ENCODE measurements at places on chromosomes 12 and 14.

GRCh38 chr12:63410197-63410596 lies 258.1 kb downstream of the DPY19L2 start:
- DNase-seq = peak; percentile 84

DNA sequence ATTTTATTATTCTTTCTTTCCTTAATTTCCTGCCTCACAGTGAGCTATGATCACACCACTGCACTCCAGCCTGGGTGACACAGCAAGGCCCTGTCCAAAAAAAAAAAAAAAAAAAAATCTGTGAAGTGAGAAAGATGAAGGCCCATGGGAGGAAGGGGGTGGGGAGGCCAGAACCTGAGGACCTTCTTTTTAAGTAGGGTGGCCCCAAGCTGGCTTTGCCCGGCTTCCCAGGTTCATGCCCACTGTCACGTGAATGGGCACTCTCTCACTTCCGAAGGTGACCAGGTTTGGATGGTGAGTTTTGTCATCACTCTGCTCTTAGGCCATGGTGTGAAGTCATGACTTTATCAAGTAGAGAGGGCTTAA lies 82.3 kb downstream of the TNFAIP2 start:
- DNase-seq = no peak

DNA sequence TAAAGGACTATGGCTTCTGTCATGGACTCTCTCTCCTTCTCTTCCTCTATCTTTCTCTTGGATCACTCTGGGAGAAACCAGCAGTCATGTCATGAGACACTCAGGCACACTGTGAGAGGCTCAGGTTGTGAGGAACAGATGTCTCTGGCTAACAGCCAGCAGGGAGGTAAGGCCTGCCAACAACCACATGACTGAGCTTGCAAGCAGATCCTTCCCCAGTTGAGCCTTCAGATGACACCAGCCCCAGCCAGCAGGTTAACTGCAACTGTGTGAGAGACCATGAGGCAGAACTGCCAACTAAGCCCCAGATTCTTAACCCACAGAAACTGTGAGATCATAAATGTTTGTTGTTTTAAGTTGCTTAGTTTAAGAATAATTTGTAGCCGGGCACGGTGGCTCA lies 90.6 kb downstream of the VCPKMT start:
- DNase-seq = no peak

DNA sequence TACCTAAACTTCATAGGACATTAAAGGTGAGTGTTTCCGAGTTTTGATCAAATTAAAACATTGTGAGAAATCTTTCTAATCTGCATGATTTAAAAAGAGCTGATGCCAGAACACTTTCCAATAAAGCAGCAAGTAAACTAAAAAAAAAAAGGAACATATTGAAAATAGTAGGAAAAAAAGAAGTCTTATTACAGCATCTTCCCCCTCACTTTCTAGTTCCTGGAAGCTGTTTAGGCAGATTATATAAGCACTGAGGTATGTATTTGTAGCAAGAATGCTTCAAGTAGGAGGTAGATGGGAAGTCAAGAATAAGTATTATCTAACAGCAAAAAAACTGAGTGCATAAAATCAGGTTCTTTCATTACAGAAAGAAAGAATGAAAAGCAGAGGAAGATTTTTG lies 45.8 kb downstream of the ERO1A start:
- DNase-seq = no peak

DNA sequence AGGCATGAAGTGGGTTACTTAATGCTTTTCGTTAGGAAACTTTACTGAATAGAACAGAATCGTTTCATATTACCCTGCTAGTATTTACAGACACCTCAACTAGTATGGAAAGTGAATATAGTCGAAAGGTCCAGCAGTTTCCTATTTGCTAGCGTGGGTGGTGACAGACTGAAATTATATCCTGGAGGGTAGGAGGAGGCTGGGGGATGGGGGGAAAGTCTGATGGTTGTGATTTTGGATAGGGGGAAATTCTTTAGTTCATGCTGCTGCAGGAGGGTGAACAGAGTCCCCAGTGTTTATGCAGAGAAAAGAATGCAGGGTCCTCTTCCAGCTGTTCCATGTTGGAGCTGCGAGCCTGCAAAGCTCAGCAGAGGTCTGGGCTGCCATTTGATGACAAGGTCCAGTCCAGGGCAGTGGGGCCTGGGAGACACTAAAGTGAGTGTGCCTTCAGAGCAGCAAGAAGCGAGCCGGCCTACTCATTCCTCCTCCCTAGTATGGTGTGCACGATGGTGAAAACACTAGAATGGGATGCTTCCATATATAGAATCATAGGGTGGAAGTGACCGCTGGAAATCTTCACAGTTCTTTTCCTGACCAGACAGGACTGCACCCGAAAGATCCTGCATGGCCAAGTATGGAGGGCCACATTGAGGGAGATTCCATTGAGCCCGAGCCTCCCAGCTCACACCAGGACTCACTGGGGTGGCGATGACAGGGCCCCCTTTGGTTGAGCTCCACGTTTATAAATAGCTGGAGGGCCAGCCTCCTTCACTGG lies 2.1 kb downstream of the SAMD4A start:
- no peak for DNase-seq

DNA sequence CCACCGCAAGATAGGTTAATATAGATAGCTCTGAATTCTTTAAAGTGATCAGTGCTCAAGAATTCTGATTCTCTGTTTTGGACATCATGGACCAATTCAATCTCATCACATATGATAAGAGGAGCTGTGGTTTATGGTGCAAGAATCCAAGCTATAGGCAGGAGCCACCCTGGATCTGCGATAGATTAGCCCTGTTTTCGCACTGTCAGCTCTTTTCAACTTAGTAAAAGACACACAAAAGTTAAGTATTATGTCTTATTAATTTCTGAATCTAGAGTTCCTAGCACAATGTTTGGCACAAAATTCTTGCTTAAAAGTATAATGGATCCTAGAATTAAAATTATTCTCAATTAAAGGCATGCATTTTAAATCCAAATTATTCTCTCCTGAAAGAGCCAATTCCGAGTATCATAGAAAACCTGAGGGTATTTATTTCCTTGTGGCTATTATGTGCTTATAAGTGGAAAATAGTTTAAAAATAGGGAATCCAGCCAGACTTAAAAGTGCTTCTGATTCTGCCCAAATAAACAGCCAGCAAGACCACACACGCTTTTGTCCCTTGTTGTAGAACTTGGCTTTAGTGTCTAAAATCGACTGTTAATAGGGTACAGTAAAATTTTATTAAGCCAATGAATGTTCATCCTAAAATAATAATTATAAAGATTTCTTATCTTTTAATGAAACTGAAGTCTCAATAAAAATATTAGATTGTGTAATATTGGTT lies 184.9 kb upstream of the FLRT2 start:
- no peak for DNase-seq

DNA sequence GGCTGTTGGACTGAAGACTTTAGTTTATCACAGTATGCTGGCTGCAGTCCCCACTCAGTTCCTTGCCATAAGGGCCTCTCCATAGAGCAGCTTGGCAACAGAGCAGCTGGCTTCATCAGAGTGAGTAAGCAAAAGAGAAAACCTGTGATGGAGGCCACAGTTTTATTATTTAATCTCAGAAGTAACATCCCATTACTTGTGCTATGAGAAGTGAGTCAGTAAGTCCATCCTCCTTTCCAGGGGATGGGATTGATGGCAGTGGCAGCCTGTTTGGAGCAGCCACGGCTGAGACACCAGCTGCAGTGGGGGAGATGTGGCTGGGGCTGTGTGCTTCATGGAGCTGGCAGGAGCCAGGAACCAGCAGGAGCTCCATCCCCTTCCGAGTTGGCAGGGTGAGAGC lies 138.5 kb upstream of the SRRM4 start:
- DNase-seq = no peak

DNA sequence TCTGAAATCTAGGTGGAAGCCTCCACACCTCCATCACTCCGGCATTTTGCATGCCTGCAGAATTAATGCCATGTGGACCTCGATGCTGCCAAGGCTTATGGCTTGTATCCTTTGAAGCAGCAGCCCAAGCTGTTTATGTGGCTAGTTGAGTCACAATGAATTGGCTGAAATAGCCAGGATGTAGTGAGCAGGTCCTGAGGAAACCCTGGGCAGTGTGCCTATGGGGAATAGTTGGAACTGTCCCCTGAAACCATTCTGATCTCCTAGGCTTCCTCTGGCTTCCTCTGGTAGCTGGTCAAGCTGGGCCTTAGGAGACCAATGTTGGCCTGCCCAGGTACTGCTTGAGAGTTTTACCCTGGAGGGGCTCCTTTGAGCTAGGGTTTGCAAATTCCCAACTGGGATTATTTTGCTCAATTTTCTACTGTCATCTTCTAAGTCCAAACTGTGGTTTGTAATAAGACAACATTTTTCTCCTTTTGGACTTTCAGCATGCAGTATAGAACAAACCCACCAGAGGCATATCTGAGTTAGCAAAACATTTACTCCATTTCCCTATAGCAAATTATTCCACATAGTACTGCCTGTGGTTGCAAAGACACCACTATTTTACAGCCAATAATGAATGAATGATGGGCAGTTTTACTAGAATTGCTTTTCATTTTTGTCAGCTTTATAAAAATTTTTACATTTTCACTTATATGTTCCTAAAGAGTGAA lies 85.1 kb upstream of the AMIGO2 start:
- DNase-seq = no peak

GRCh38 chr12:105201299-105201698 lies 34.7 kb downstream of the APPL2 start:
- DNase-seq = no peak

DNA sequence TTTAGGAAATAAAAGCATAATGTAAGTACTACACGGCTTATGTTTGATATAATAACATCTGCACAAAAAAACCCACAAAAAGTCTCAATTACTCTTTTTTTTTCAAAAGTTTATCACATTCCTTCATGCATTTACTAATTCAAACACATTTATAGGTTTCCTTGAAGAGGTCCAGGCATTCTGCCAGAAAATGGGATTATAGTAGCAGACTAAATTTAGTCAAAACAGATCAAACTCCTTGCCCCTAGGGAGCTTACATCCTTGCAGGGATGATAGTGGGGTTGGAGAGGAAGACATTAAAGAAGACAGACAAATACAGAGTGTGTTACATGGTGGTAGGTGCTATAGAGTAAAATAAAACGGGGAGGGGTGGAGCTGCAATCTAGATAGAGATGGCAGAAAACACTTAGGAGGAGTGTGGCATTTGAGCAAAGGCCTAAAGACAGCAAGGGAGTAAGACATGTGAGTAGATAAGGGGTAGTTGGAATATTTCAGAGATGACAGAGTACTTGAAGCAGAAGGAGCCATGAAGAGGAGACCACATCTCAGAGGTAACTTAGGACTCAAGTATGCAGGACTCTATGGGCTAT lies 266.9 kb downstream of the PPFIA2 start:
- no peak for DNase-seq

GRCh38 chr12:120855823-120856588 lies 48.2 kb downstream of the SPPL3 start:
- DNase-seq = no peak

- no peak for DNase-seq
These were observed 15.2 kb downstream of the HHIPL1 start for GRCh38 chr14:99660006-99660566.

DNA sequence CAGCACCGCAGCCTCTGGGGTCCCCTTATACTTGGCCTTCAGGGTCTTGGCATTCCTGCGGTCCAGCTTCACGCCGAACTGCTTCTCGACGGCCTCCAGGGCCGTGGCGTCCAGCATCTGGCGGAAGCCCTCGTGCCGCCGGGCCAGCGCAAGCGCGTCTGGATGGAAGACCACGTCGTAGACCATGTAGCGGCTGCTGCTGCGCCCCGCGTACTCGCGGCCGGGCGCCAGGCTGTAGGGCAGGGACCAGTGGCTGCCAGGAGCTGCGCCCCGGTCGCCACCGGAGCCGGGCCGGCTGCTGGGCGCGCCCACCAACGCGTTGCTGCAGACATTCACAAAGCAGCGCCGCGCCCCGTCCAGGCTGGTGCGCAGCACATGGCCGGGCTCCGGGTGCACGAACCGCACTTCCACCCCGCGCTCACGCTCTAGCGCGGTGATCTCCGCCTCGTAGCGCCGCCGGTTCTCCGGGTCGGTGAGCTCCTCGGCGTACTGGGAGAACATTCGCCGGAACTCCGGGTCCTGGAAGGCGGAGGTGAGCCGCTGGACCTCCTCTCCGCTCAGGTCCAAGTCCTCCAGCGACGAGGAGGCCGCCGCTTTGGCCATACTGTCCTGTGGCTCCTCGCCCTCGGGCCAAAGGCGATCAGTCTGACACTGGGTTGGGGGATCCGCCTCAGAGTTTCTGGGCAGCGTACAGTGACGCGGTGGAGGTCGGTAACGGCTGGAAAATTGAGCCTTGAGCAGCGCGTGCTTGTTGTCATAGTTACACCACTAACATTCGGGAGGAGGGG lies at the start of gene DNAAF2:
TSS of gene DNAAF2 (minus strand) at position 698 of the 788 bp plus-strand sequence. CDS start at position 603, 95 bp downstream.
- peak; percentile 60 for DNase-seq

- DNase-seq = no peak
These were observed 44.2 kb upstream of the FOXN3 start for GRCh38 chr14:89461256-89461655.

- DNase-seq = no peak
These were observed 48.1 kb downstream of the FBXO33 start for GRCh38 chr14:39384177-39384576.

GRCh38 chr12:67148265-67148664 lies 120.9 kb upstream of the CAND1 start:
- no peak for DNase-seq

DNA sequence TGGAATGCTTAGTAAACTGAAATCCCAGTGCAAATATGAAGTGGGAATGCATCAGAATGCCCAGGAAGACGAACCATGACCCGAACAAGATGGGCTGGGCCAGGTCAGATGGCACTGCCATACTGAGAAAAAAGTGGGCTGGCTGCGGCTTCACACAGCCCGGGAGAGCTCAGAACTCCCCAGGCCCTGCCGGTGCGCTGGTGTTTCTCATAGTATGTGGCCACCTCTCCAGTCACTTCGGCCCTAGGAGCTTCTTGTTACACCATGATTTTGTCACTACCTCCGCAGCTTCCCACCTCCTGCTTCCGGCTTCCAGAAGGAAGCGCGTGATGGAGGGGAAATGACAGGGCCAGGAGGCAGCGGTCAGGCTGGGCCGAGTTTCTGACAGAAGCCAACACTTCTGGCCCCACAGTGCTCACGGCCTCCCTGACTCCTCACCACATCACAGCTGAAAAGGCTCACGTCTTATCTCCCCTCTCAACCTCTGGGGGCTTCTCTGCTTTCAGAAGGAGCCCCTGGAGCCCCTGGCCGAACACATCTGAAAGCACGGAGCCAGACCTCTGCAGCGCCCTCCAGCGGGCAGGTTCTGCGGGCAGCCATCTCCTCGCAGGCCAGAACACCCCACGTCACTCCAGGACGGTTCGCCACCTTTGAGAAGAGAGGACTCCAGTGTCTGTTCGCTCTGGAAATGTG lies 30.7 kb downstream of the DAD1 start:
- no peak for DNase-seq

- DNase-seq = peak; percentile 54
These were observed 17.8 kb upstream of the HDAC7 start for GRCh38 chr12:47837190-47838171.

DNA sequence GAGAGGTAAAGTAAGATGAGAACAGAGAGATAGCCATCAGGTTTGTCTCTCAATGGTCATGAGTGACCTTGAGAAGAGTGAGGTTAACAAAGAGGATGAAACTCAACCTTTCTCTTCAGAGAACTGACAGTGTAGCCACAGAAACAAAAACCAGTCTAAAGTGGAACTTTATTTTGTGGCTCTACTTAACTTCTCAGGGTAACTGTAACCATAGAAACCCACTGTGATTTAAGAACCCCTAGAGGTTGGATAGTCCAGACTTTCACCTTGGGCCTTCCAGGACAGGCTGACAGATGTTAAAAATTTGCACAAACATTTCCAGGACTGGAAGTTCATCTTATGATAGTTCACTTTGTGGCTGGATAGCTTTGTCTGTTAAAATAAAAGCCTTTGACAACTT lies 48.5 kb downstream of the ATP23 start:
- DNase-seq = no peak

GRCh38 chr12:25800101-25800500 lies 158.4 kb upstream of the RASSF8 start:
- DNase-seq = no peak

Measured in inflammatory macrophage (primary cell).